CD4-positive, alpha-beta T cell treated with Interleukin-2 at 100 ng/mL for 4 hours (primary cell): ENCODE measurements at places on chromosomes 2 and 18.
A peak's percentile ranks its signal among the peaks of the same experiment; 100 is the strongest.

GRCh38 chr2:7895289-7895688 lies 786.6 kb upstream of the ID2 start:
- no peak for DNase-seq

GRCh38 chr2:206876216-206876860 lies 63.0 kb upstream of the CPO start:
- no peak for DNase-seq

- DNase-seq = no peak
Observed at GRCh38 chr2:224461391-224461790, 59.5 kb upstream of the FAM124B start.

DNA sequence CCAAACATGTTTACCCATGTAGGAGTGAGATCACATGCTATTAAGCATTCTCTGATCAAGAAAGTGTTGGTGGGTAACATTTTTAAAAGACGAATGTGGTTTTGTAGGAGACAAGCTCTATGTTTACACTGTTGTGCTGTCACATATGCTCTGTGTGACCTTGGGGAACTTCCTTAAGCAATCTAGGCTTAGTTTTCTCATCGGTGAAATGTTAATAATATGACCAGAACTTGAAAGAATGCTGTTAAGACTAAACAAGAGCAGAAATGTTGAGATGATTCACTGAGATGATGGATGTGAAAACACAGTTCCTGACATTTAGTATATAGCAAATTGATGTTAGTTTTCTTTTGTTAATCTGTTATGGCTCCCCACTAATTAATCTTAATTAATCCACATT lies 860.9 kb upstream of the CNTNAP5 start:
- no peak for DNase-seq

DNA sequence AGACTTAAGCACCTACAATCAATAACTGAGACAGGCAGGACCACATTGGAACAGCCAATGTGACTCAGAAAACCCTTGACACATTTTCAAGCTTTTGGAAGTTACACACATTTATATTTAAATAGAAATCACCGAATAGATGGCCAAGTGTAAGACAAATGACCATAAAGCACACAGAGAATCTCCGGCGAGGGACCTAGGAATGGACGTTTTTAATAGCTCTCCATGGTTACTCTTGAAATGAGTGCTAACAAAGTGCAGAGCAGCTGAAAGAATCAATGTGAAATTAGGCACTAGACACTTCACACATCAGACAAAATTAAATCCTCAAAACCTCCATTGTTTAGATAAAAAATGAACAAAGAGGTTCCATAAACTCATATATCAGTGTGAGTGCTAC lies 376.9 kb downstream of the DLGAP1 start:
- no peak for DNase-seq

GRCh38 chr2:72973566-72974435 lies 56.5 kb downstream of the EMX1 start:
- peak; percentile 29 for DNase-seq
